Dorsolateral prefrontal cortex (tissue), 122 donors: ENCODE measurements at places on chromosomes 11 and 22.

DNA sequence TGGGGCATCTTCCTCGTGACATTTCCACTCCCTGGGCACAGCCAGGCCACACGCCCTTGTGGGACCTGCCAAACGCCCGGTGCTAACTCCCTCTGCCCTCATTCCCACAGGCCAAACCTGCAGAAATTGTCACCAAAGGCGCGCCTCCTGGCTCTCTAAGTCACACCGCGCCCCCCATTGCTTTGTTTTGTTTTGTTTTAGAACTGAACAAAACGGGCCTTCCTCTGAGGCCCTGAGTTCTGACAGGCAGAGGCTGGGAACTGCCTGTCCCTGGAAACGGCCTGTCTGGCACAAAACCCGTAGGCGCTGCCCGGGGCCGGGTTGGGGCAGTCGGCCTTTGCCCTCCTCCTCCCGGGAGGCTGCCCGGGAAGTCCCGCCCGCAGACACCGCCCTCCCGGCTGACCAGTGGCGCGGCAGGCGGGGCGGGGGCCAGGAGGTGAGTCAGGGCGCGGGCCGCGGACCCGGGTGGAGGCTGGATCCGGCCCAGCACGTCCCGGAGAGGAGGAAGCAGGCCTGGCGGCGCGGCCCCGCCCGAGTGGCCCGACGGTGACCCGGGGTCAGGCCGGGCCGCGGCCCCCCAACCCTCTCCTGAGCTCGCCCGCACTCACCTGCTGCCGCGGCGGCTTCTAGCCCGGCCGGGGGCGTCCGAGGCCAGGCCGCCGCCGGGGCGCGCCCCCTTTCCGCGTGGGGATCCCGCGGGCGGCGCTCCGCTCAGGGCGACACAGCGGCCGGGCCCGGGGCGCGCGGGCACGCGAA lies 465 bp downstream of the SUN2 start:
- peak; percentile 77 for DNase-seq

GRCh38 chr11:65854161-65854592 lies 3.8 kb downstream of the CFL1 start:
- no peak for DNase-seq

- DNase-seq, result no peak
Measured at GRCh38 chr11:12694183-12694531, 19.9 kb downstream of the TEAD1 start.

GRCh38 chr22:45896964-45897538 lies 79.9 kb downstream of the WNT7B start:
- no peak for DNase-seq

- DNase-seq, result no peak
Measured at GRCh38 chr22:30128511-30128910, 48.2 kb downstream of the HORMAD2 start.

- no peak for DNase-seq
Measured at GRCh38 chr11:68950762-68951161, 30.0 kb downstream of the MRGPRD start.

- no peak for DNase-seq
Measured at GRCh38 chr22:29650370-29650769, 46.9 kb downstream of the NF2 start.

GRCh38 chr11:2096011-2096918 lies 42.9 kb downstream of the IGF2 start:
- DNase-seq, result no peak

GRCh38 chr11:30465192-30465591 lies 121.0 kb downstream of the MPPED2 start:
- no peak for DNase-seq

DNA sequence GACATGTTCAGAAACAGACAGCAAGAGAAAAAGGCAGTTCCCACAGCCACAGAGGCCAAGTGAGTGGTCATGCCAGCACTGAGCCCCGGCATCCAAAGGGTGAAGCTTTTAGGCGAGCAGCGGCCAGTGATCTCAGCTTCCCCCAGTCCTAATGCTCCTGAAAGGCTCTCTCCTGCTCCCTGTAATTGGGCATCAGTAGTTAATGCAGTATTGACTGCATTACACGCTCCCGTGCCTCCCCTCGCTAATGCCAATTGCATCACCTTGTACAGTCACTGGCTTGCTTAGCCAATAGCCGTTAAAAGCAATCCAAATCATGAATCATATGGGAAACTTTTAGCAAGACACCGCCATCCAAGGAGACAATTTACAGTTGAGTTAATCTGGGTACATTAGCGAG lies 4.9 kb downstream of the LMO1 start:
- DNase-seq, result no peak
